ENCODE measurements at places on chromosomes 6 and 20. TPM values are rescaled to one million over a fixed set of nuclear protein-coding genes. Genes with fewer than 3 reads are reported as not detected.

- no peak for DNase-seq
These were observed 3.7 kb upstream of the IP6K3 start for GRCh38 chr6:33750244-33750991.

DNA sequence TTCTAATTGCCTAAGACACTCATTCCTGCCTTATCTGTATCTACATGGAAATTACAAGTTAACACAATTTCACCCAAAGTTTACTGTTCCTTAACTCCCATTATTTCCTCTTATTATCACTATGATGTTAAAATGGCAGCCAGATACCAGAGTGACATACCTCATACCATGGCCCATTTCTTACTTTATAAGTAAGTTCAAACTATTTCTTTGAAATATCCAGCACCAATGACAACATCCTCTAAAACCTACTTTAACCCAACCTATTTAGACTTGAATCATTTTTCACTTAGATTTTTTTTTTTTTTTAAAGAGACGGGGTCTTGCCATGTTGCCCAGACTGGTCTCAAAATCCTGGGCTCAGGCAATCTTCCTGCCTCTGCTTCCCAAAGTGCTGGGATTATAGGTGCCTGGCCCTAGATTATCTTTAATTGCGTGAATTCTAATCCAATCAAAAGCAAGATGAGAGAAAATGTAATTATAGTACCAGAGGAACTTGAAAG is 10.0 kb downstream of the REV3L start:
- no peak for DNase-seq

DNA sequence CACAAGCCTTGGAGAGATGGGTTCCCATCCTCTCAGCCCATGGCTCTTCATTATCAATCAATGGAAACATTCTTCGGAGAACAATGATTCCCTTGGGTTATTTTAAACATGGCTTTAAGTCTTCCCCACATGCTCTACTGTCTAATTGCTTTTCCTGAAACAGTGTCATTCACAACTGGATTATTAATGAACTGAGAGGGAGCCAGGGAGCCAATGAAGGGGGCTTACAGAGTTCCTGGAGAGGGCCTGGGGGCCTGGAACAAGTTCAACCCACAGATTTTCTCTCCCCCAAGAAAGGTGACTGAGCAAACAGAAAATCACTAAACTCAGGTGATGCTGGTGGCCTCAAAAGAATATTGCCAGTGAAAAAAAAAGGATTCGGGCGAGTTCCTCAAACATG is 1.3 kb upstream of the PPP1R16B start:
- DNase-seq, result no peak

DNA sequence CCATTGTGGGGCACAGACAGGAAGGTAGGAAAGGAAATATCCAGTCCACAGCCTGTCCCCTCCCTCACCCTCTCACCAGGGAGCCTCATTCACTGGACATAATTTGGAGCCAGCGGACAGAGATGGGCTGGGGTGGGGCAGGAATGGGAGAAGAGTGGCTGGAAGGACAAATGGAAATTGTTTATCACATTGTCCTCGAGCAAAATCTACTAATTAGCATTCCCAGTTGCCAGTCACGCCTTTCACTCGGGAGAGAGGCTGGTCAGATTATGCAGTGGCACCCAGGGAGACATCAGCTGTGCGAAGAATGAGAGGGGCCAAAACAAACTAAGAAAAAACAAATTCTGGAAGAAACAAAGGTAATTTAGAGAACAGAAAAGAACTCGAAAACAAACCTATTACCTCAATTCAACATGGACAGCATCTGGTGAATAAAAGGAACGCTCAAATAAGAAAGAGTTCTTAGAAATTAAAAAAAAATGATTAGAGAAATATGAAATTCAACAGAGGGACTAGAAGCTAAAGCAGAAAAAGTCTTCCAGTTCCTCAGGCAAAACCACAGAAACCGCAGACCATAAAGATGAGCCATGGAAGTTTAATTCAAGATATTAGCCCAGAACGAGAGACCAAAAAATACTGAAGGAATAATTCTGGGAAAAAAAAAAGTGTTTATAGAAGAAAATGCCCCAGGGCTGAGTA is 108.5 kb upstream of the RALGAPA2 start:
- no peak for DNase-seq

DNA sequence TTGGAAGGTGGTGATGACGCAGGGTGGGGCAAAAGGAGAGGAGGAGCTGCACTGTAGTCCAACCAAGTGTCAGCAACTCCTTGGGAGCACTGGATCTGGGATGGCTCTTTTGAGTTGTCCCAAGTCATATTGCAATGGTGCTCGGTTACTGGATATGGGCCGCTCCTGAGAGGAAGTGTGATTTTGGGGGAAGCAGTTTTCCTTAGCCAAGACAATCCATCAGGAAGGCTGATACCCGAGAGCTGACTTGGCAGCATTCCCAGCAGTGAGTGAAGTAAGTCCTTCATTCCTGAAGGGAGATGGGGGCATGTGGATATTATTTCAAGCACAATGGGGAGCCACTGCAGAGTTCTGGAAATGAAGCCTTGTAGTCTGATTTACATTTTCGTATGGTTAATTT is 354.1 kb downstream of the RFPL4B start:
- no peak for DNase-seq

GRCh38 chr20:4775322-4776078 is 53.8 kb downstream of the PRND start:
- no peak for DNase-seq

- DNase-seq, result no peak
These were observed 25.3 kb upstream of the CD83 start for GRCh38 chr6:14092316-14092715.

GRCh38 chr6:125586074-125586473 is 163.4 kb upstream of the HEY2 start:
- DNase-seq, result peak; percentile 57

DNA sequence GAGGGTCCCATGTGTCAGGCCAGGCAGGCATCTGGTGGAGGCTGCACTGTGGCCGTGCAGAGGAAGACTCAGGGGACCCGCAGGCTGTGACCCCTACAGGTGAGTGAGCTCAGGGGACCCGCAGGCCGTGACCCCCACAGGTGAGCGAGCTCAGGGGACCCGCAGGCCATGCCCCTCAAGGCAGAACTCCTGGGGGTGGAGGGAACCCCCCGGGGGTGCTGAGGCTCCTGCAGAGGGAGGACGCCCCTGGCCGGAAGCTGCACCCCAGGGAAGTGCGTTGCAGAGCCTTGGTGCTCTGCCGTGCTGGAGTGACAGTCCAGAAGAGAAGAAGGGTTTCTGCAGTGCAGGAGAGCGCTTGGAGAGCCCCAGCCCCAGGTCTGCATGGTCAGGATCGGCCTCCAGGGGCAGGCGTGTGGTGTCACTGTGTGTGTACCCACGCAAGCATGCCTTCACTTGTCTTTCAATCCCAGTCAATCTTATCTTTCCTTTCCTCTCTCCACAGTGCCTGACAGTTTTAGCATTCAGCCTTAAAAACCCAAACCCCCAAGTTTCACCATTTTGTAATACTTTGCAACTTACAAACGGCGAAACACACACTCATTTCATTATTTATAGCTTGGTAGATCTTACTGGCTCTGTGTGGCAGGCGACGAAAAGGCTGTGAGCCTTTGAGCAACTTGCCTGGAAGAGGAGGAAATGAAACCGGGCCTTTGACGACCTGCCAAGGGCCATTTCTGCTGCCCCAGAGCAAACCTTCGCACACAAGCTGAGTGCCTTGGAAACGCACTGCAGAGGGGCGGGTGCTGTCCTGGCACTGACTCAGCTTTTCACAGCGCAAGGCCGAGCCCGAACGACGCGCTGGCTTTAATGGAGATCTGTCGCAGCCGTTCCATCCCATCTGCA is 101.4 kb upstream of the AGPAT4 start:
- peak; percentile 54 for DNase-seq

GRCh38 chr6:122109075-122109474 is 290.4 kb upstream of the HSF2 start:
- DNase-seq, result no peak

DNA sequence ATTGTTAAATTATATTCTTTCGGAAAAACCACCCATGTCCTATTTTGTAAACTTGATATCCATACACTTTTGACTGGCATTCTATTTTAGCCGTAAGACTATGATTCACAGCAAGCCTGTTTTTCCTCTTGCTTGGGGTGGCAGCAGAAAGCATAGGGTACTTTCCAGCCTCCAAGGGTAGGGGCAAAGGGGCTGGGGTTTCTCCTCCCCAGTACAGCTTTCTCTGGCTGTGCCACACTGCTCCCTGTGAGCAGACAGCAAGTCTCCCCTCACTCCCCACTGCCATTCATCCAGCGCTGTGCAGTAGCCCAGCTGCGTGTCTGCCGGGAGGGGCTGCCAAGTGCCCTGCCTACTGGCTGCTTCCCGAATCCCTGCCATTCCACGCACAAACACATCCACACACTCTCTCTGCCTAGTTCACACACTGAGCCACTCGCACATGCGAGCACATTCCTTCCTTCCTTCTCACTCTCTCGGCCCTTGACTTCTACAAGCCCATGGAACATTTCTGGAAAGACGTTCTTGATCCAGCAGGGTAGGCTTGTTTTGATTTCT is 2.1 kb upstream of the ESR1 start:
- no peak for DNase-seq

DNA sequence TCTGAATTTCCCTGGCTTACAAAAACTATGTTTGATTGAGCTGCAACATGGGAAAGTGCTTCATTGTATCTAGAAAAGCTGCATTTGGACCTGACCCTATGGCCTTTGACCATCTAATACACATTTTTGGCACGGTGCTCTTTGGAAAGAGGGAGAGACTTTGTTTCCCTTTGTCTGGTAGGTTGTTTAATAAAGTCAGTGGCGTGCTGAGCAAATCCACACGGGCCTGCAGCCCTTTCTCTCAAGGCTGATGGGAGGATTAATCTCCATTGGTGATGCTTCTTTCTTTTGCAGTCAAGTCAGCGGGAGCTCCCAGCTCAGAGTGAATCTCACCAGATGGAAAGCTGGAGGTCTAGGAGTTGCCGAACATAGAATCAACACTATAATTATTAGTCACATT is 314.7 kb upstream of the CNR1 start:
- DNase-seq, result no peak

GRCh38 chr20:59044295-59044694 is 1.7 kb upstream of the PRELID3B start:
- no peak for DNase-seq

DNA sequence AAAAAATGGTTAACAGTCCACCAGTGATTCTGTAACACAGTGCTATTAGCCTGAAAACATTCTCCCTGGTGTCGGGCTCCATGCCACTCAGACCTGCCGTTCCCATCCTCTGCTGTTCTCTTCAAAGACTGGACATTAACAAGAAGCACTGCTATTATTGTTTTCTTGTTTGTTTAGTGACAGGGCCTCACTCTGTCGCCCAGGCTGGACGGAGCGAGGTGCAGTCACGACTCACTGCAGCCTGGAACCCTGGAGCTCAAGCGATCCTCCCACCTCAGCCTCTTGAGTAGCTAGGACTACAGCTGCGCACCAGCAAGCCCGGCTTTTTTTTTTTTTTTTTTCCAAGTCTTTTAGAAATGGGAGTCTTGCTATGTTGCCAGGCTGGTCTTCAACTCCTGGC is 9.6 kb downstream of the RMND1 start:
- DNase-seq, result no peak

- no peak for DNase-seq
These were observed 78.0 kb downstream of the SLC22A3 start for GRCh38 chr6:160426136-160426535.

- DNase-seq, result no peak
These were observed 93.2 kb downstream of the TBX18 start for GRCh38 chr6:84671183-84671582.

GRCh38 chr6:101747160-101747559 is 353.7 kb downstream of the GRIK2 start:
- peak; percentile 20 for DNase-seq

Gene MRAP2
- polyA plus RNA-seq, result 1.4 TPM

Gene CBLN4
- not detected for polyA plus RNA-seq

Gene OR11A1
- polyA plus RNA-seq, result not detected

Gene ZNF334
- 2.0 TPM for polyA plus RNA-seq

Gene LATS1
- 12.6 TPM for polyA plus RNA-seq

Gene NOX3
- polyA plus RNA-seq, result not detected

Gene ARMH2
- not detected for polyA plus RNA-seq
